ENCODE measurements at places on chromosomes 12 and 14.

GRCh38 chr14:100658181-100658886 is 68.4 kb upstream of the DLK1 start:
- no peak for DNase-seq

DNA sequence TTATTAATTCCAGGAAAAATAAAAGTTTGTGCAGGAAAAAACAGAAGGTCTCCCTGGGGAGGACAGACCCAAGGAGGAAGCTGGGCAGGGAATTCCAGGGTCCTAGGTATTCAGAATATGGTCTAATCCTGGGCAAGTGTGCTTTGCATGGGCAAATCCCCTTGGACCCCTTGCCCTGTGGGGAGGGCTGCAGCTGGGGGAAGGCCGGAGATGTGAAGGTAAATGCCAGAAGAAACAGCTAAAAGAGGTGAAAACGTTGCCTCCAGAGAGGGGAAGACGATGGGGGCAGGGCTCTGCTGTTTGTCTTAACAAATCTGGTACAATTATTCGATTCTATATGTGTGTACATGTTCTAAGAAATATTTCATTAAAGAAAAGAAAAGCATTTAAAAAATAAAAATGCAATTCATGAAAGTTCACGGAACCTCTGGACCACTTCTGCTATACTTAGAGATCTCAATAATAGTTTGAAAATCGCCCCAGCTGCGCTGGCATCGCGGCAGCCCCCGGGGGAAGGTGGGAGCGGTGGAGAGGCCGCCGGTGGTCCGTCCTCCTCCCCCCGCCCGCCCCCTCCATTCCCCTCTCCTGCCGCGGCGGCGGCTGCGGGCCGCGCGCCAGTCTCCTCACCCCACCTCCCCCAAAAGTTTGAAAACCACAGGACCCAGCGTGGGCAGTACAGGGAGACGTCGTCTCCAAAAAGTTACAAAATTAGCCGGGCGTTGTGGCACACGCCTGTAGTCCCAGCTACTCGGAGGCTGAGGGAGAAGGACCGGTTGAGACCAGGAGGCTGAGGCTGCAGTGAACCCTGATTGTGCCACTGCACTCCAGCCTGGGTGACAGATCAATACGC is 1.5 kb upstream of the PRPF40B start:
- no peak for DNase-seq

- no peak for DNase-seq
Measured at GRCh38 chr12:75554556-75554880, 43.1 kb upstream of the KRR1 start.

DNA sequence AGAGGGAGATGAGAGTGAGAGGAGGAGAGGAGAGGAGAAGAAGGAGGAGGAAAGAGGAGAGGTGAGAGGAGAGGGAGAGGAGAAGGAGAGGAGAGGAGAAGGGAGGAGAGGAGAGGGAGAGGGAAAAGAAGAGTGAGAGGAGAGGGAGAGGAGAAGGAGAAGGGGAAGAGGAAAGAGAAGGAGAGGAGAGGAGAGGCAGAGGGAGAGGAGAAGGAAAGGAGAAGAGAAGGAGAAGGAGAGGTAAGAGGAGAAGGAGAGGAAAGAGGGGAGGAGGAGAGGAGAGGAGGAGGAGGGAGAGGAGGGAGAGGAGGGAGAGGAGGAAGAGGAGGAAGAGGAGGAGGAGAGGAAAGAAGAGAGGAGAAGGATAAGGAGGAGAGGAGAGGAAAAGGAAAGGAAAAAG is 266.8 kb downstream of the ITPR2 start:
- DNase-seq, result no peak
